ENCODE measurements at places on chromosomes 11 and 22.

DNA sequence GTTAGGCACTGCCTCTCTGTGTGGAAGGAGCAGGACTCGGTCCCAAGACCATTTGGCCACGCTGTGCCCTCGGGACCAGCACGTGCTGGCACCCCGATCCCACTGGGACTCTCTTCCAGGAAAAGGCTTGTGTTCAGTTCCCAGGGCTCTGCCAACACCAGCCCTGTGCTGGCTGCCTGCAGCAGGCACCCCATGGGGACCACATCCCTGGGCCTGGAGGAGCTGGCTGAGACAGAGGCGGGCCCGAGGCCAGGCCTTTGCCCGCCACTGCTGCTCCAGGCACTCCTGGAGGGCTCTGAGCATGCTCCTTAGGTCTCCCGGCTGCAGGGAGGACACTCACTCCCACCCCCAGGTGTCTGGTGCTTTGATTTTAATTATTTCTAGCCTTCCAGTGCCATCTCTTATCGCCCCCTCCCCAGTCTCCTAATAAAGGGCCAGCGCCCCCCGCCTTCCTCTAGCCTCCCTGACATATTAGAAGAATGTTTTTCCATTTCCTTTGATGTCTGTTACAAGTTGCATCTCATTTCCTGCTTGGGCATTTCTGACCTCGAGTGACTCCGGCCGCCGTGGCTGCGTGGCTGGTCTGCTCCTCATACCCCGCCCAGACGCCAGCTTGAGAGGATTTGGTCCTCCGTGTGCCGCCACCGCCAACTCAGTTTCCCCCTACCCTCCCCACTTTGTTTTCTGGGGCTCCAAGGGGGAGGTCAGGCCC is 14.4 kb downstream of the CDKN1C start:
- H3K36me3 ChIP-seq = no peaks in the 10 kb centered on the region
- no peak for DNase-seq
- no peak overlapping the region for H3K27ac ChIP-seq
- no peaks in the 10 kb centered on the region for H3K4me1 ChIP-seq
- H3K4me3 ChIP-seq = no peak overlapping the region
- H3K27me3 ChIP-seq = no peaks in the 10 kb centered on the region

DNA sequence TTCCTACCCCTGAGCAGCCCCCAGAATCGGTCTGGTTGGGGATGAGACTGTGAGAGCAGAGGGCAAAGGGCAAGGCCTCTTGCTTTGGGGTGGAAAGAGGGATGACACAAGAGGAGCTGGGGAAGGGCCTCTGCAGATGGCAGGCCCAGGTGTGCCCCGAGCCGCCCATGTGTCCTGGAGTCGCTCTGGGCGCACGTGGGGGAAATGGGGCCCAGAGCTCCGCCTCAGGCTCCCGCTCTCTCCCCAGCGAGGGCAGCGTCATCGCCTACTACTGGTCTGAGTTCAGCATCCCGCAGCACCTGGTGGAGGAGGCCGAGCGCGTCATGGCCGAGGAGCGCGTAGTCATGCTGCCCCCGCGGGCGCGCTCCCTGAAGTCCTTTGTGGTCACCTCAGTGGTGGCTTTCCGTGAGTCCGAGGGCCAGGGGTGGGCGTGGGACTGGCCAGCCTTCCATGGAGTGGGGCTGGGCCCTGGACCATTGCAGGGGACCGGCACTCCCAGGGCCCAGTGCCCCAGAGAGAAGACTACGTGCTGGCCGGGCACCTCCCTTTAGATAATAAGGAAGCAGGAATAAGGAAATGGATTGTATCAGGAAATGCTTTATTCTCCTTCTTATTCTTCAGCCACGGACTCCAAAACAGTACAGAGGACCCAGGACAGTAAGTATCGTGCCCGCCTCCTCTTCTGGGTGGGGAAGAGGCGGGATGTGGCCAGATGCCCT is 30.1 kb downstream of the ST14 start:
- peaks cover 18% of the 10 kb centered on the region for H3K4me1 ChIP-seq
- no peak for DNase-seq
- H3K4me3 ChIP-seq = no peak overlapping the region
- no peaks in the 10 kb centered on the region for H3K27me3 ChIP-seq

GRCh38 chr11:78255919-78256318 is 67.2 kb downstream of the USP35 start:
- no peak for DNase-seq
- no peaks in the 10 kb centered on the region for H3K36me3 ChIP-seq
- no peak overlapping the region for H3K4me3 ChIP-seq
- H3K27me3 ChIP-seq = no peaks in the 10 kb centered on the region
- no peak overlapping the region for H3K27ac ChIP-seq
- H3K4me1 ChIP-seq = peaks cover 20% of the 10 kb centered on the region

DNA sequence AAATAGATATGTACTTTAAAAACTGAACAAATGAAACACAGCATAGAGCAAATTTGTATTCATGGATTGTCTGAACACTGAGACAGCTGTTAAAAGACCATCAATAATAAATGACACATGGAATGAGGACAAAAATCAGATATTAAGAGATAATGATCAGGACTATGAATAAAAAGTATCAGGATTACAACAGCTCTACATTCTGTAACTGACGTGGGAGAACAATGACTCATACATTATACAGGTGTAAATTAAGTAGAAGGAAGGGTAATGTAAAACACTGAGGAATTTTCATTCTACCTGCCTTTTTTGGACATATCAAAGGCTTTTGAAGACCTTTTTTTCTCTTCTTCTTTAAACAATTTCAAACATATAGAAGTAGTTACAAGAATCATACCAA is 310.9 kb upstream of the ANO3 start:
- H3K27ac ChIP-seq = no peak overlapping the region
- H3K4me1 ChIP-seq = peaks cover 34% of the 10 kb centered on the region
- no peaks in the 10 kb centered on the region for H3K36me3 ChIP-seq

DNA sequence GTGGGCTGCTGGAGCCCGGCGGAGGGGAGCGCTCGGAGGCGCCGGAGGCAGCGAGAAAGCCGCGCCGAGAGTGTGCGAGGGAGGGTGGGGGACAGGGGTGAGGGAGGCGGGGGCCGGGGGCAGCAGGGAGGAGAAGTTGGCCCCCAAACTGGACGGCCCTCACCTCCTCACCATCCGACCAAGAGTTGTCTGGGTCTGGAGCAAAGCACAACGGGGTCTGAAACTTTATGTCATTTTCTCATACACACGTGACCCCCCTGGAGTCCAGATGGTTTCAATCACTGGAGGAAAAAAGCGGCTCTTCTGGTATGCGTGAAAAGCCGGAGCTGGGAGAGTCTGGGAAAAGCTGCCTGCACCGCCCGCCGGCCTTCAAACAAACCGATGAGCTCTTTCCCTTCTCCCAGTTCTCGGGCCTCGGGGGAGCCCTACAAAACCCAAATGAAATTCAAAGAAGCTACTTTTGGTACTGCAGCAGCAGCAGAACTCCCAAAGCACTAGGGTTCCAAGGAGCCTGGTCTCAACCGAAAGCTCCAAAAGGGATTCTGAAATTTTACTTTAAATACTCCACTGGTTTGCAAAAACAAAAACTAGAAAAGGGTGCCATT is 39.7 kb upstream of the AKIP1 start:
- DNase-seq = peak; percentile 50
- no peaks in the 10 kb centered on the region for H3K27me3 ChIP-seq
- H3K4me1 ChIP-seq = peaks cover 16% of the 10 kb centered on the region
- H3K27ac ChIP-seq = peak overlapping the region; percentile 77

GRCh38 chr11:118078911-118079411 is 2.1 kb downstream of the TMPRSS4 start:
- H3K4me3 ChIP-seq = no peak overlapping the region
- no peak for DNase-seq
- H3K36me3 ChIP-seq = no peaks in the 10 kb centered on the region
- H3K27me3 ChIP-seq = no peaks in the 10 kb centered on the region
- H3K4me1 ChIP-seq = peaks cover 9% of the 10 kb centered on the region
- no peak overlapping the region for H3K27ac ChIP-seq

GRCh38 chr11:102047305-102047924 is at the start of gene CFAP300:
TSS of gene CFAP300 (plus strand) at chr11:102047437. CDS start at chr11:102047471, 34 bp downstream.
- H3K36me3 ChIP-seq = no peaks in the 10 kb centered on the region
- H3K27ac ChIP-seq = no peak within 1 kb of the TSS
- H3K4me1 ChIP-seq = peaks cover 10% of the 10 kb centered on the region
- no peaks in the 10 kb centered on the region for H3K27me3 ChIP-seq
- peak; percentile 71 for DNase-seq

DNA sequence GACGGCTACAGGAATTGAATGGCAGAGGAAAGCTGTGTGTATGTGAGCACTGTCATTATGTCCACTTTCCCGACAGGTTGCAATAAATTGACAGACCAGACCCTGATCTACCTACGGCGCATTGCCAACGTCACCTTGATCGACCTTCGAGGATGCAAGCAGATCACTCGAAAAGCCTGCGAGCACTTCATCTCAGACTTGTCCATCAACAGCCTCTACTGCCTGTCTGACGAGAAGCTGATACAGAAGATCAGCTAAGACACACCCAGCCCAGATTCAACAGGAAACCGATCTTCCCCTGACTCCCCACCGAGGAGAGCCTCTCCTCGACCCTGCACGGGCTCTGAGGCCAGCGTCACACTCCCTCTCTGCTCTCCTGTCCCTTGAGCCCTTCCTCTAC is 11.5 kb upstream of the GRK2 start:
- no peak overlapping the region for H3K27ac ChIP-seq
- no peak for DNase-seq
- H3K4me1 ChIP-seq = no peaks in the 10 kb centered on the region
- peaks cover 26% of the 10 kb centered on the region for H3K36me3 ChIP-seq

DNA sequence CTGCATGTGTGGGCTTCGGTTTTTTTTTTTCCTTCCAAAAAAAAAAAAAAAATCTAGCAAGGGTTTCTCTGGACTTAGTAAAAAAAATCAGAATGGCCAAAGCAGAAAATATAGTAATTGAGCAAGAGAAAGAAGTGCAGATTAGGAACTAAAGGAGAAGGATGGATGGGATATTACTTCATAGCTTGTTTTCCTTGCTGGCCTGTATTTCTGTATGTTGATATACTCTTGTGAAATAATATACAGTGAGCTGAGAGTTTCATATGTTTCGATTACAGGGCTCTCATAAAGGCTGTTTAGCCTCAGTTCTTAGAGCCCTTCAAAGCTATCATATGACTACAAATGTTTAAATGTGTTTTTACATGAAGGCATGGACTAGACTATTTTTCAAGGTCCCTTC is 34.3 kb upstream of the NFRKB start:
- no peaks in the 10 kb centered on the region for H3K4me1 ChIP-seq
- DNase-seq = no peak
- H3K36me3 ChIP-seq = no peaks in the 10 kb centered on the region
- H3K4me3 ChIP-seq = no peak overlapping the region
- H3K27me3 ChIP-seq = no peaks in the 10 kb centered on the region

DNA sequence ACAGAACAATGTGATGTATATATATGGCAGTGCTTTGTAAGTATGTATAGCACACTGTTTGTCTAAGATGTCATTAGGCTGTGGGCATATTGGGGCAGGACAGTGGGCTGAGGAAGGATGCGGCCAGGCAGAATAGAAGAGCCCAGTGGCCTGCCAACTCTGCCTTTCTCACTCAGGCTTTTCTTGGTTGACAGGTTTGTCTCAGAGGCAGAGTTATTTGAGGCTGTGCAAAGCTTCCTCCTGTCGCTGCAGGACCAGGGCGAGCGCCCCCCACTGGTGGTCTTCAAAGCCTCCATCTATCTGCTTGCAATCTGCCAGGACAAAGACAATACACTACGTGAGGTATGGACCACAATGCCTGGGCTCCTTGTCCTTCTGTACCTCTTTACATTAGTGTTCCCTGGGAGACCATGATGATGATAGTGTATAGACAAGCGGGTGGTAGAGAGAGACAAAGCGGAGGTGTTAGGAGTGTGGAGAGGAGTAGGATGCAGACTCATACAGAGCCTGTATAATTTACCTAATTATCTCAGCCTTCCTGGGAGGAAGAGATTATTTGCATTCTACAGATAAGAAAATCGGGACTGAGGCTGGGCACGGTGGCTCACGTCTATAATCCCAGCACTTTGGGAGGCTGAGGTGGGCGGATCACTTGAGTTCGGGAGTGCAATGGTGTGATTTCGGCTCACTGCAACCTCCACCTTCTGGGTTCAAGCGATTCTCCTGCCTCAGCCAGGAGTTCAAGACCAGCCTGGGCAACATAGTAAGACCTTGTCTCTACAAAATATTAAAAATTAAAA is 37.3 kb upstream of the CCDC134 start:
- no peak overlapping the region for H3K4me3 ChIP-seq
- no peak overlapping the region for H3K27ac ChIP-seq
- no peaks in the 10 kb centered on the region for H3K36me3 ChIP-seq
- no peak for DNase-seq
- no peaks in the 10 kb centered on the region for H3K27me3 ChIP-seq

- no peak for DNase-seq
- no peak overlapping the region for H3K27ac ChIP-seq
- peaks cover 5% of the 10 kb centered on the region for H3K4me1 ChIP-seq
- H3K4me3 ChIP-seq = no peak overlapping the region
Measured at GRCh38 chr11:116281173-116282160, 491.3 kb downstream of the BUD13 start.

GRCh38 chr11:19394525-19395016 is 153.8 kb upstream of the E2F8 start:
- peaks cover 16% of the 10 kb centered on the region for H3K4me1 ChIP-seq
- H3K4me3 ChIP-seq = no peak overlapping the region
- H3K36me3 ChIP-seq = no peaks in the 10 kb centered on the region
- H3K27ac ChIP-seq = no peak overlapping the region
- no peak for DNase-seq

DNA sequence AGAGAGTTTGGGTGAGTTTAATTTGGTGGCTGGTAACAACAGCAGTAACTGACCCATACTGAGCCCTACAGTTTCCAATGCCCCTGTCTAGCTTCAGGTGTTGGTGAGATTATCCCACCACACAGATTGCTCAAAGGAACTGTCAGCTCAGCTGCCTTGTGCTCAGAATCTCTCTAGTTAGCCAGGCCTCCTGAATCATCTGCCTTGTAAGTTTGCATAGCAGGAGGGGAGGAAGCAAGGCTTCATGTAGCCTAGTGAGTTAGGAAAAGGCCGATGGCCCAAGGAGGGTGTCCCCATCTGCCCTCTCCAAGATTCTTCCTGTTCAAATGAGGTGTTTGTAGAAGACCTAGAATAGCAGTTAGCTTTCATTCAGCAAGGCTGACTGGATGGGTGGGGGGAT is 74.3 kb downstream of the MICAL2 start:
- no peaks in the 10 kb centered on the region for H3K27me3 ChIP-seq
- no peak for DNase-seq
- no peaks in the 10 kb centered on the region for H3K36me3 ChIP-seq
- no peak overlapping the region for H3K4me3 ChIP-seq
- H3K27ac ChIP-seq = no peak overlapping the region
- peaks cover 3% of the 10 kb centered on the region for H3K4me1 ChIP-seq

GRCh38 chr11:116960930-116961329 is 123.5 kb upstream of the APOA1 start:
- H3K4me1 ChIP-seq = peaks cover 35% of the 10 kb centered on the region
- peak overlapping the region; percentile 8 for H3K27ac ChIP-seq
- no peak overlapping the region for H3K4me3 ChIP-seq
- DNase-seq = peak; percentile 16
- H3K36me3 ChIP-seq = no peaks in the 10 kb centered on the region

GRCh38 chr22:27990451-27990840 is 71.4 kb upstream of the PITPNB start:
- no peak for DNase-seq
- H3K4me1 ChIP-seq = no peaks in the 10 kb centered on the region
- H3K4me3 ChIP-seq = no peak overlapping the region

Data from body of pancreas (tissue), 4 donors.